ENCODE measurements at places on chromosomes 6 and 20.

DNA sequence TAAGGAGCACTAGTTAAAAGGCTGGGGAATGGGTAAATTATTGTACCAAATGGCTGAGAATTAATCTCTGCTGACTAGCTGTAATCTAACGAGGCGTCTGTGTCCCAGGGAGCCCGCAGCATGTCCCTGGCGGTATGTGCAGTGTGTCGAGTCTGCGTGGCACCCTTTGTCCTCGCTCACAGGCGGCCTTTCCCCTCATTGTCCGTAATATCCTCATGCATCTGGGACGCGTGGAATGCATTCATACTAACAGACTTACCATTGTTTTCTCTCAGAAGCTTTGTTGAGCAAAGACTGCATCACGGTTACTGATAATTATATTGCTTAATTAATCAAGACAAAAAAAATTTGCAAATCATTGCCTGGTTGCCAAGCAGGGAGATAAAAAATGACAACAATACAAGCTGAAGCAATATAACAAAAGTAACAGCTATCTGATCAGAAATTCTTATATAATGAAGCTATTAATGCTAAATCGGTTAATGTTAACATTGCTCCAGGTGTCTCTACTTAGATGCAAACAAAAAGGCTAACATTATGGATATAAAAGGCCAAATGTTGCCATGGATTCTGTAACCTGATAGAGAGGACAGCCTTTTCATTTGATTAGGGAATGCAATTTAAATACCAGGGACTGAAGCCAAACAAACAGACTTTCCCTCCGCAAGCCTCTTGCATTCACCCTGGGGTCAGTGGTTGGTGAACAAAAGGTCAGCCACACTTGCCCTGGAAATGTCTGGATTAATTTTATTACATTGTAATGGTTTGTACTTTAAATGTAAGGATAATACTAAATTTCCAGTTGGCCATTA, 124.8 kb downstream of the INSM1 start:
- no peak for DNase-seq

DNA sequence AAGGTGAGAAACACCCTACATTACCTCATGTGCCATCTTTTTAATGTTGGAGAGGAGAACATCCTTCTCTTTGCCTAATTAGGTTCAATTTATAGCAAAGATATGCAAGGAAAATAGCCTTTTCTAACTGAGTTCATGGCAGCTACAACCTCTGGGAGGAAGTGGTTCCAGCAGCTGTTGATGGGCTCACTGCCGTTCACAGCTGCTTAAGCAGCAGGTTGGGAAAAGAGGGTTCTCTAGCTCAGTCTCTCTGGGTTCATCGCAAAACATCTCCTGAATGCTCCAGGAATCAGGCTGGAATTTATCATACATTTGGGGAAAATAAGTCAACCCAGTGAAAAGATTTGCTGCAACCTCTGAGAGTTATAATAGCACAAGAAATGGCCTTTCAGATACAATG, 115.1 kb downstream of the UNC5CL start:
- DNase-seq, result no peak

- no peak for DNase-seq
Observed at GRCh38 chr6:168034537-168034936, 37.1 kb downstream of the KIF25 start.

GRCh38 chr6:44641344-44642031, 254.0 kb downstream of the CDC5L start:
- DNase-seq, result no peak

DNA sequence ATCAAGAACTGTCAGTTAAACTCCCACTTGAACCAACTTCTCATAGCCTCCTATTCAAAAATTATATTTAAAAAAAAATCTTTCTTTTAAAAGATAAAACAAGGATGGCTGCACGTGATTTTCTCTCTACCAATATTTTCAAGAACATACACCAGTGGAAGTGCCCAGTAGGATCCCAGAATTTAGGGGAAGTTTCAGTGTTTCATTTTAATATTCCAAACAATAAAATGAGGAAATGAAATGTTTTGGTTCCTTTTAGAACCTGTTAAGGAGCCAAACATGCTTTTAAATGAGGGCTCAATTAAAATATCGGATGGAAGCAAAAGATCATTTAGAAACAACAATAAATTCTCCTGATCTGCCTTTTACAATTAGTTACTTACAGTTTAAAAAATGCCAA, 26.4 kb upstream of the PRELID3B start:
- DNase-seq, result no peak

DNA sequence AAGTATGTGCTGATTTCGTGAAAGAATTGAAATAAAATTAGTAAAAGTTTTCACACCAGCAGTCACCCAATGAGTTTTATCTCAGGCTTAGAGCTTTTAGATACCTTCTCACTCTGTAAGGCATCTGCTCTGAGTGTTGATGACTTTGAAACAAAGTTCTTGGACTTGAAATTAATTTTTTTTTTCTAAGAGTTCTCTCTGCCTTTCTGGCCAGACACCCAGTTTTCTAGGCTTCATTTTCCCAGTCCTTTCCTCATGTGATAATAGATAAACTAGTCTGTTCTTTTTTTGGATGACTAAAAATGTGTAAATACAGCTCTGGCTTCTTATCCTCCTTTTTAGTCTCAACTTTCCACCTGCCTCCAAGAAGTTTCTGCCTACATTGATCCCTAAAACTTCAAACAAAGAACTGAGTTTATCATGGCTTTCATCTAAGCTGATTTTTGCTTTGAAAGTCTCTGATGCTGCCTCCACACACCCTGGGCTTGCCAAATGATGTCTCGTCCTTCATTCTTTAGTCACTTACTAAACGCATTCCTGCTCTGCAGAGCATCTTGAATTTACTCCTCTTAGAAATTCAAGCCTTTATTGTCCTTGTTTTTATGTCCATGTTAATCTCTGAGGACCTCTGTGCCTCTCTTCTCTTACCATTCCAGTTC, 32.7 kb downstream of the SLX4IP start:
- no peak for DNase-seq

DNA sequence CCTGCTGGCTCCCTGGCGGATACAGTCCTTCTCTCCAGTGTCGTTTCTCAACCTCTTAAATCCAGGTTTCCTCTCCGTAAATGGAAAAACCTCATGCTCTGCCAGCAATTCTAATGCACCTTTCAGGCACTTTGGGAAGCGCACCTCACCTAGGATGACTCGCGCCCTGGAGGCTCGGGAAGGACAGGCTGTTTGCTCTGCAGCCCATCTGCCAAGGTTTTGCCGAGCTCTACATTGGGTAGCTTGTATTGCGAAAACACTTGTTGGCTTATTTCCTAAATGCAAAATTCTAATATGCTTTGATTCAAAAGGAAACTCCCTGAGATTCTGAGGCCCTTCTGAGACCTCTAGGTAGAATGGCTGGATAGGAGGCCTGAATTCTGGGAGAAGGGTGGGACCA, 102.6 kb upstream of the MLN start:
- DNase-seq, result no peak

DNA sequence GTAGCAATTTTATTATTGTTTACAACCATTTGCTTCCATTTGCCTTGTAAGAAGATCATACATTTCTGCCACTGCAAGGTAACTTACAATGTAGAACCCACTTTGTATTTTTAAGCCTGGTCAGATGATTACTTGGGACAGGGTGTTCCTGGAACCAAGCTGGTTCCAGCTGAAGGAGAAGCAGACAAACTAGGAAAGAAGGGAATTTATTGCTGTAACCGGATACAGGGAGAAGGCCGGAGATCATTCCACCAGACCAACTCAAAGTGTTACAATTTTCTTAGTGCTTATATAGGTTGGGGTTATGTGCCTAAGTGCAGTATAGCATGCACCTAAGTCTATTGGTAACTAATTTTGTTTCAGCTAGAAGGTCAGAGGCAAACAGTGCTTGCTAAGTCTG, 104.4 kb downstream of the MANEA start:
- DNase-seq, result no peak

- DNase-seq, result no peak
Observed at GRCh38 chr6:80689716-80690395, 583.4 kb downstream of the BCKDHB start.

GRCh38 chr20:53693262-53693871, 99.7 kb upstream of the ZNF217 start:
- DNase-seq, result no peak

DNA sequence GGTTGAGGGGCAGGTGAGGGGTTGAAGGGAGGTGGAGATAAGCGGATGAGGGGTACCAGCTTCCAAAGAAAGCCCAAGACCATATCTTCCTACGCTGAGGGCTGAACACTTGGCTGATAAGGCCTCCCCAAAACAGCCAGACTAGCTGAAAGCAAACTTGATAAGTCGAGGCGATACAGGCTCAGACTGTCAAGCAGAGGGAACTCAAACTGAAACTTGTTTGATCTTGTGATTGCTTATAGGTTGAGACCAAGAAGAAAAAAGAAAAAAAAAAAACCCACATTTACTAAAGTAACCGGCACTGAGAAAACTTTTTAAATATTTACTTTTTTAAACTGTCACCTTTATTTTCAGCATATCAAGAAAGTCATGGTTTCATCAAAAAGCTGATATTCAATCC, 73.6 kb downstream of the TRERF1 start:
- DNase-seq, result no peak

- no peak for DNase-seq
Observed at GRCh38 chr6:113246186-113246585, 611.0 kb upstream of the MARCKS start.

- no peak for DNase-seq
Observed at GRCh38 chr20:63555661-63556381, 1.9 kb downstream of the FNDC11 start.

- no peak for DNase-seq
Observed at GRCh38 chr6:158536891-158537798, 22.7 kb upstream of the TMEM181 start.

DNA sequence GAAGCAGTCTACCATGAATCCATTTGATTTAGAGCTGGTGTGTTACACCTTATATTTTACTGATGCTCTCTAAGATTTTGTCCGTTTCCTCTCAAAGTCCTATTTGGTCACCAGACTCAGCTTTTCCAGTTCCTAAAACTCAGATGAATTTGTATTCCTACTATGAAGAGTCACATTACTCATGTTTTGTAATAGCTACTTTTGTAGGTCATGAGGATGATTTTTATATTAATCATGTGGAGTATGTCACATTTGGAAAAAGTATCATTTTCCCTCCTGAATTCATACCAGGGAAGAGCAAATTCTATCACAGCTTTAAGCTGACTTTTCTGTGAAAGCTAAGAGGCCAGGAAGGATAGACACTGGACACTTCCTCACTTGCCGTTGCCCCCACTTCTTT, 140.6 kb upstream of the SCGN start:
- DNase-seq, result no peak

Measured in GM12864 (cell line).